ENCODE measurements at places on chromosomes 5 and 9.

DNA sequence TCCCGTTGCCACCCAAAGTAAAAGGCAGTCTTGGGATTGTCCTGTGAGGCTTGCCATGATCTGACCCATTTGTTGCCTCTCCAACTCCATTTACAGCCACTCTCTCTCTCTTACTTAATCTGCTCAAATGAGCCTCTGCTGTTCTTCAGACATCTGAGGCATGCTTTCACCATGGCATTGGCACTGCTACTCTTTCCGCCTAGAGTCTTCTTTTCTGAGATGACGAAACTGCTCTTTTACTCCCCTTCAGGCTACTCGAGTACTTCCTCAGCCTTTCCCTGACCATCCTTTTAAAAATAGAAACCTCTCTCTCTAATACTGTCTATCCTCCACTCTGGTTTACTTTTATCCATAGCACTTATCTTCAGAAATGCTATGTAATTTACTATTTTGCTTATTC lies 9.0 kb downstream of the FOCAD start:
- DNase-seq: no peak

GRCh38 chr5:74641735-74642542 lies 1.4 kb upstream of the ENC1 start:
- peak; percentile 48 for DNase-seq

GRCh38 chr9:127566351-127567001 lies 45.6 kb upstream of the STXBP1 start:
- no peak for DNase-seq

DNA sequence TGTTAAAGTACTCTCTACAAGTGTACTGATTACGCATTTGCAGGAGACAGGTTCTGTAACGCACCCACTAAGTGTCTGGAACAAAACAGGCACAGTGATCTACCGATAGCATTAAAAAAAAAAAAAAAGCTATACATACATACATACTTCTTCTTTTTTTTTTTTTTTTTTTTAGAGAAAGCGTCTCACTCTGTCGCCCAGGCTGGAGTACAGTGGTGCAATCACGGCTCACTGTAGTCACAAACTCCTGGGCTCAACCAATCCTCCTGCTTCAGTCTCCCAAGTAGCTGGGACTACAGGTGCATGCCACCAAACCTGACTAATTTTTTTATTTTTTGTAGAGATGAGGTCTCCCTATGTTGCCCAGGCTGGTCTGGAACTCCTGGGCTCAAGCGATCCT lies 7.6 kb downstream of the KIF24 start:
- no peak for DNase-seq

DNA sequence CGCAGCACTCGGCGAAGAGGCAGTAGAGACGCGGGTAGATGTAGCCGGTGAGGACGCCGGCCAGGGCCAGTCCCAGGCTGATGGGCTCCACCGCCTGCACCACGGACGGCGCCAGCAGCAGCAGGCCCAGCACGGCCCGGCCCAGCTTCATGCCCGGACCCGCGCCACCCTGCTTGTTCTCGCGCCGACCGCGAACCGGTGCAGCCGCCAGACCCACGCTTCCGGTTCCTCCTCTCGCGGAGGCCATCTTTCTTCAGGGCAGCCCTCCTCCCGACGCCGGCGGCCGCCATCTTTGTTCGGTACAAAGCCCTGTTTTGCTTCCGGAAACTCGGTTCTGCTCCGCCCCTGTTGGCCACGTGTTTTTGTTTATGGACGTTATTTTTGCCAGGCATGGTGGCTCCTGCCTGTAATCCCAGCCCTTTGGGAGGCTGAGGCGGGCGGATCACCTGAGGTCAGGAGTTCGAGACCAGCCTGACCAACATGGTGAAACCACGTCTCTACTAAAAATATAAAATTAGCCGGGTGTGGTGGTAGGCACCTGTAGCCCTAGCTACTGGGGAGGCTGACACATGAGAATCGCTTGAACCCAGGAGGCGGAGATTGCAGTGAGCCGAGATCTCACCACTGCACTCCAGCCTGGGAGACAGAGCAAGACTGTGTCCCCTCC lies at the start of gene TOR1A:
TOR1A (minus strand) TSS at position 202 of the 667 bp plus-strand sequence; CDS start at position 151, 51 bp downstream.
- peak; percentile 66 for DNase-seq

GRCh38 chr9:69186841-69187611 lies 12.9 kb downstream of the TJP2 start:
- DNase-seq: no peak
